Stimulated activated CD8-positive, alpha-beta memory T cell treated with anti-CD3 and anti-CD28 coated beads, Interleukin-7, amount 100 ng/mL, for 4 hours (primary cell): ENCODE measurements at places on chromosomes 3 and 15.
A peak's percentile ranks its signal among the peaks of the same experiment; 100 is the strongest.

DNA sequence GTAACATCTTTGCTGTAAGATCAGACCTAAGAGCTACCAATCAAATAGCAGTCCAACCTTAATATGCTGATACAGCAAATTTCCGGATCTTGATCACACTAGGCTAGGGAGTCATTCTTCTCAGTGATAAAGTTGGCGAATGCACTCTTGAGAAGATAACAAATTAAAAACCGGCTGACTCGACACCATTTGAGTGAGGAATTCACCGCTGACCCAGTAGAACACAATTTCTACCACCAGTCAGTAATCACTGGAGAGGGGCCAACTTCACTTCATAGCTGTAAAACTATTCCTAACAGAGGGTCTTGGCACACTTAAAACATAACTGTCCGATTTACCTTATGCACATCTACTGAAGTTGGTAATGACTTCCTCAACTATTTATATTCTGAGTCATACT lies 47.2 kb downstream of the MEIS2 start:
- DNase-seq = no peak

- no peak for DNase-seq
Observed at GRCh38 chr3:187858041-187858440, 112.8 kb upstream of the BCL6 start.

- DNase-seq = no peak
Observed at GRCh38 chr3:154990543-154990942, 89.6 kb upstream of the MME start.

GRCh38 chr3:27696906-27697305 lies 25.2 kb downstream of the EOMES start:
- DNase-seq = no peak

DNA sequence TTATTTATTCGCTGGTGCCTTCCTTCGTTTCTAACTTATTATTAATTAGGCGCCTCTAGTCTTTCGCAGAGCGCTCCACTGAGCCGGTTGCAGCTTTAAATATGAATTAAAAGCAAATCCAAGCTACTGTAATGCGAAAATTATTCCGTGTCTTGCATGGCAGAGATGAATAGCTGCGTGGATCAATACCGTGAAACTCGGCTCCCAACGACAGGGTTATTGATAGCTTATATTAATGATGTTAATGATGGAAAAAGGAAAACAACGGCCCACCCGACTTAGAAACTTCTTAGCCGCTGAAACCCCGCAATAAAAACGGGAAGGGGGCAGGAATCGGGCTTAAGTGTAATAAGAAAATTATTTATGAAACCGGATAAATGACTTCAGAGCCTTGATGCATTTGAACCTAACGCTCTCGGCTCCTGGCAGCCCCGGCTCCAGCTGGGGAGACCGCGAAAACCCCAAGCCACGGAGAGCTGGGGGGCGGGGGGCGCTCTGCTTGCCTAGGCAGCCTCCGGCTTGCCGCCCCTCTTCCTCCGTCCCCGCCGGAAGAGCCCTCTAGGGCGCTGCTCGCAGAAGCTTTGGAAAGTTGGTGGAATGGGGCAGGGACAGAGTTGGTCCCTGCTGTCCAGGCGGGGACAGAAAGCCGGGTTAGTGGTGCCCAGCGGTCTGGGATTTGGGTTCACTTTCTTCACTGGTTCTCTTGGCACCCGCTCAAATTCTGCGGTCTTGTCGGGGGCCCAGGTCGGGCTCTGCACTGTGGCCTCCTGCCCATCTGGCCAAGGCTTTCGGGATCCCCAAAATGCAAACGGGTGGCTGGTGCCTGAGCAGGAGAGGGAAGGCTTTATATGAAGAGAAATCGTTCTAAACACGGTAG lies 7.7 kb upstream of the ONECUT1 start:
- DNase-seq = no peak

DNA sequence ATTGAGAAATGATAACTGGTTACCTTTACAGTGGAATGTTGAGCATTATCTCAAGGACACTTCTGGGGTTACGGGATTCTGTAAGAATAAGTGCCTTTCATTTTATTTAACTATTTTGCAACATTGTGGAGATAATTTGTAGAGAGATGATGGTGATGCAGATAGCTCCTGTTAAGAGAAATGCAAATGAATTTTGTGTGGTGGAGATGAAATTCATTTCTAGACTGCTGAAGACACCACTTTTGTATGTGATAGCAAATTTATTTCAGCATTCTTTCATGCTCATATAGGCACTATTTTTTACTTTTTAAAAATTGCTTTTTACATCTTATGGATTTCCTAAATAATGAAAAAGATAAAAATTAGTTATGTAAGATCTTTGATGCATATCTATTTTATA lies 463.3 kb upstream of the CBLB start:
- no peak for DNase-seq

- DNase-seq = no peak
Observed at GRCh38 chr3:182413061-182413460, 380.2 kb upstream of the ATP11B start.

- DNase-seq = no peak
Observed at GRCh38 chr15:51234176-51234927, 104.0 kb downstream of the CYP19A1 start.

- no peak for DNase-seq
Observed at GRCh38 chr15:52093539-52094510, 18.8 kb downstream of the BCL2L10 start.

DNA sequence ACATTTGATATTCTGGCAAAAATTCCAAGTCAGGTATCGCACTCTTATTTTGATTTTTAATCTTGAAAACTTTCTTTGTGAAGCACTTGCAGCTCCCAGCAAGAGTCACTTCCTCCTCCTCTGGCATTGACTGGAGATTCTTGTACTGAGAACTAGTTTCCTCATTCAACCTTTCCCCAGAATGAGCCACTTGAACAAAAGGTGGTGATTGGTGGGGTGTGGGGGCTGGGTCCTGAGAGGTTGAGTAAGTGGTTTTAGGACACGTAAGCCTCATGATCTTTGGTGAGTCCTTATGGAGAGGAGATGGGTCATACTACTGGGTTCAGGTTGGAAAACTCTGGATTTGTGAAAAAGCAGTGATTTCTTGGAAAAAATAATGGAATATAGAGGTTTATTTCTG lies 32.3 kb upstream of the ONECUT1 start:
- no peak for DNase-seq

- DNase-seq = no peak
Observed at GRCh38 chr3:59990915-59991314, 941.1 kb upstream of the CFAP20DC start.

GRCh38 chr3:62554264-62554799 lies 181.0 kb upstream of the FEZF2 start:
- no peak for DNase-seq

DNA sequence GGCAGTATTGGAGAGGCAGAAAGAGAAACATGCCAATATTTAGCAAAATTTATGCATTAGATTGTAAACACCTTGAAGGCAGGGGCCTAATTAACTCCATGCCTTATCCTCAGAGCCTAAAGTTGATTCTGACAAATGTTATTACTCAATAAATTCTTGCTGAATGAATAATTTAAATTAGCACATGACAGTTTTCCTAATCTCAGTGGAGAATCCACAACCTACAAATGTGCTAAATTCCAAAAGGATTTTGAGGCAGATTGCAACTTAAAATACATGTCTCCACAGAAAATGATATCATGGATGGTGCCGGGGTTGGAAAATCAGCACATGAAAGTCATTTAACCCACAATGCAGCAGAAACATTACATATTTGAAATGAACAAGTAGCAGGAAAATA lies 41.1 kb upstream of the NANOGP8 start:
- DNase-seq = no peak

GRCh38 chr3:7876741-7877297 lies 624.8 kb upstream of the LMCD1 start:
- DNase-seq = peak; percentile 63

DNA sequence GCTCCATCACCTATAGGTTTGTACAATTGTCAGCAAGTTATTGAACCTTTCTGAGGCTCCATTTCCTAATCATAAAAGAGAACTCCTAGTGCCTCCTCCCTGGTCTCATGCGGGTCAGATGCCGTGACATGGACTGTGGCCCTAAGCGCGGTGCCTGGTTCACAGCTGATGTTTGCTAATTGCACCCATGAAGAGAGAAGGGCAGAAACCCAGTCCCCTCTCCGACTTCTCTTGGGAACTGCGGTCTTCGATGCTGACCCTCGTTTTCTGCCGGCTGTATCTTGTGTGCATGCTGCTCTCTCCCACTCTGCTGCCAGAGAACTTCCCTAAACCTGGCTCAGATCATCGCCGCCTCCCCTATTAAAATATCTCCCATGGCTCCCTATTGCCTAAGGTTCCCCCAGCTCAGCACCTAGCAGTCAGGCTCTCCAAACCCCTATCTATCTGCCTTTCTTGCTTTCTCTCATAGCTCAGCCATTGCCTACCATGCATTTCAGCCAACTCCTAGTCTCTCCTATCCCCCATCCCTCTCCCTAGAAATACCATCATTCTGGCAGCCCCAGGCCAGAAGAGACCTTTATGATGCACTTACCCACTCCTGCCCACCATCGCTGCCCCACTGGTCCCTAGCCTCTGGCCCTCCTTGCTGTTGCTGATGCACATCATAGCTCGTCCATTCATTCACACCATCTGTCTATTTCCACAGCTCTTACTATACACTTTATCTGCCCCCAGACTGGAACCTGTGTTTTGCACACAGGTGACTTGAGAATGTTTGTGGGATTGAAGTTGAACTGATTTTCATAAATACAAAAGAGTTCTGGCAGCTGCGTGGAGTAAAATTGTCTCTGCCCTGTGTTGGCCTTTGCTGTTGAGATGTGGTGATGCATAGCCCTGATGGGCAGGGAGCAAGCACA lies 6.6 kb downstream of the ISG20 start:
- DNase-seq = no peak
